Mesothelial cell of epicardium (in vitro differentiated cells): ENCODE measurements at places on chromosomes 2 and 18. TPM values are rescaled to one million over a fixed set of nuclear protein-coding genes. Genes with fewer than 3 reads are reported as not detected.

DNA sequence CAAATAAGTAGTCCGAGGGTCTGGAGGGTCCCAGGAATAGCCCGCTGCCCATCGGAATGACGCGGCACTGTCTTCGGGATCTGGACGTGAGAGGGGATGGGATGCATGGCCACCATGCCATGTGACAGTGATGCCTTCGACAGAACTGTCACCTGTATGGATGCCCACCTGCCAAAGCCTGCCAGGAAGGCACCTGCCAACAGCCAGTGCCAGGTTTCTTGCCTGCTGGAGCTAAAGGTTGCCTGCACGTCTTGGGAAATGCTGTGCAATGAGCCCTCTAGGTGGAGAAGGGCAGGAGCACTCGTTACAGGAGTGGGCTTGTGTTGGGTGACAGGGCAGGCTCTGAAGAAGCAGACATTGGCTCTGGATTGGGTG is 20.5 kb downstream of the GPR35 start:
- peaks cover 68% of the 10 kb centered on the region for H3K27me3 ChIP-seq
- peak; percentile 29 for DNase-seq

- H3K4me3 ChIP-seq, result no peak overlapping the region
- H3K27me3 ChIP-seq, result peaks cover 2% of the 10 kb centered on the region
- DNase-seq, result no peak
- peaks cover 8% of the 10 kb centered on the region for H3K4me1 ChIP-seq
- no peak overlapping the region for H3K27ac ChIP-seq
Observed at GRCh38 chr18:24992491-24992890, 359.5 kb downstream of the ZNF521 start.

- H3K36me3 ChIP-seq, result no peaks in the 10 kb centered on the region
- no peak for DNase-seq
- no peak overlapping the region for H3K27ac ChIP-seq
Observed at GRCh38 chr18:6537475-6537874, 122.8 kb upstream of the L3MBTL4 start.

GRCh38 chr18:27772081-27772480 is 404.8 kb downstream of the CDH2 start:
- H3K27ac ChIP-seq, result no peak overlapping the region
- no peaks in the 10 kb centered on the region for H3K27me3 ChIP-seq
- DNase-seq, result no peak
- no peak overlapping the region for H3K4me3 ChIP-seq

DNA sequence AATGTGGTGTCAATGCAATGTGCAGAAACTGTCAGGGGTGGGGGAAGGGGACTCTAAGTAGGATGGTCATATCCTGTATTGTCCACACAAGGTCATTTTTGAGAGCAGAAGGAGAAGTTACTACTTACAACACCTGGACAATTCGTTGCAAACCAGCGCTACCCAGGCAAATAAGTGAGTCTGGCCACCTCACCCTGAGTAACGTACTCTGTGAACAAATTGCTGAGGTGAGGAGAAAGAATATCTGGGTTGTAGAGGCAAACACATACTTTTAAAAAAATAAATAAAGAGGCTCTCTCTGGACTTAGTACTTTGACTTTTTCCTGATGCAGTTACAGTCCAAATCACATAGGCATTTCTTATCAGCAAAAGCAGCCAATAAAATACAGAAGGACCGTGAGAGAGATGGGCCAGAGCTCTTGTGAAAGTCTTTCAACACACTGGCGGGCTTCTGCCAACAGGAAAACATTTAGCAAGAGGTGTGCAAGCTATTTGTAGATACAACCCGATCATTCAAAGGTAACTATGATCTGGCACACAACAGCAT is 268.2 kb upstream of the ID2 start:
- no peak for DNase-seq
- peaks cover 30% of the 10 kb centered on the region for H3K4me1 ChIP-seq
- no peak overlapping the region for H3K4me3 ChIP-seq
- no peaks in the 10 kb centered on the region for H3K27me3 ChIP-seq

DNA sequence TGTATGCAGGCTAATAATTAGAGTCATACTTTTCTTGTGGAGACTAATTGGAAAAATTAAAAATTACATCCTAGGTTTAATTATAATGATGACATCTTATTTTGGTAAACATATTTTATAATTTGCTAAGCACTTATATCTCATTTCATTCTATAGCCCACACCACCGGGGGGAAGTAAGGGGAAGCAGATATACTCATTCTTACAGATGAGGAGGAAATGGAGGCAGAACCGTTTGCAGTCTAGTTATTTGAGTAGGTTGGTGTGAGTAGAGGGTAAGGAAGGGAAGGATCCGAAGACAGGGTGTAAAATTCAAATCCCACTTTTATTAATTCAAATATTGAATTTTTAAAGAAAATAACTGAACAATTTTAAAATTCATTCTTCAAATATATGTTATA is 3.7 kb downstream of the ITGAV start:
- no peaks in the 10 kb centered on the region for H3K27me3 ChIP-seq
- no peak for DNase-seq

DNA sequence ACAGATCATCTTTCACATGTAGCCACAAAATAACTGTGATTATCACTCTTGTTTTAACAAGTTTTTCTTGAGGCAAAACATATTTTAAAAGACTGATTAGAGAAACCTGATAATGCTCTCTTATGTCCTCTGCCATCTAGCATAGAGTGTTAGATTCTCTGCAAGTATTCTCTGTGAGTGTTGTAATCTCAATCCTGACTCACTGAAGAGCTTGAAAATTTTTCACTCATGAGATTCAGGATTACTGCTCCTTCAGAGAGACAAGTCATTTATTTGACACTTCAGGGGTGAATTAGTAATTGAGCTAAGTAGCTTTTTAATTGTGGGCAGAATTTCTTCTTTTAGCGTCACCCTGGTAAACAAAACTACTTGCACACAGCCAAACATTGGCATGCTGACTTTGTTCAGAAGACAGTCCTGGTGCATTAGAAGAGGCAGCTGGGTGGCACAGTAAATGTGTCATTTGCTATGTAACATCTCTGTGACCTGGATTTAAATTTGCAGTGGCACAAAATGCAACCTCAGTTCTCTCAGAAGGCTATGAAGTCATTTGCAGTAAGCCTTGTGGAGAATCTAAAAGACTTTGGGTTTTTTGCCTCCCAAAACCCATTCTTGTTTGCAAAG is 172.9 kb downstream of the LRP1B start:
- no peak for DNase-seq
- H3K4me1 ChIP-seq, result peaks cover 5% of the 10 kb centered on the region
- no peak overlapping the region for H3K27ac ChIP-seq
- no peaks in the 10 kb centered on the region for H3K36me3 ChIP-seq

DNA sequence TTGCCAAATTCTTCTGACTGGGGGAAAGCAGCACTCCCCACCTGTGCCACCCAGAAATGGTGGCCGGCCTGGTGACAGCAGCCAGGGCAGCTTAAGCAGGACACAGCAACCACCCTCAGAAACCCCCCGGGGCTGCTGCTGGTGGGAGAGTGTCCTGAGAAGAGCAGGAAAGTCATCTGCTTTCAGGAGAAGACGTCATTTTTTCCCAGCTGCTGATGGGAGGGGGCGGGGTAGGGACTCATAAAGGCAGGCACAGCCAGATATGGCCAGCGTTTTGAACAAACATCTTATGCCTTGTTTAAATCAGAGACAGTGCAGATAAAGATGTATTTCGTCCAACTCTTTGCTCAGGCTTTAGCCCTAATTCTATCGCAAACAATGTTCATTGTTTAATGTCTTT is 139.5 kb downstream of the LRRC30 start:
- H3K36me3 ChIP-seq, result no peaks in the 10 kb centered on the region
- H3K4me1 ChIP-seq, result peaks cover 21% of the 10 kb centered on the region
- H3K4me3 ChIP-seq, result no peak overlapping the region
- peak overlapping the region; percentile 79 for H3K27ac ChIP-seq
- no peak for DNase-seq
- H3K27me3 ChIP-seq, result peaks cover 3% of the 10 kb centered on the region

GRCh38 chr2:95719473-95720060 is 127.8 kb downstream of the TRIM43 start:
- no peak for DNase-seq
- H3K36me3 ChIP-seq, result no peaks in the 10 kb centered on the region
- no peak overlapping the region for H3K4me3 ChIP-seq
- H3K27me3 ChIP-seq, result peaks cover 13% of the 10 kb centered on the region
- H3K27ac ChIP-seq, result no peak overlapping the region
- no peaks in the 10 kb centered on the region for H3K4me1 ChIP-seq

GRCh38 chr2:189260361-189260814 is 80.8 kb upstream of the COL5A2 start:
- DNase-seq, result no peak
- H3K27me3 ChIP-seq, result no peaks in the 10 kb centered on the region
- H3K36me3 ChIP-seq, result peaks cover 8% of the 10 kb centered on the region
- H3K27ac ChIP-seq, result no peak overlapping the region
- H3K4me1 ChIP-seq, result no peaks in the 10 kb centered on the region
- no peak overlapping the region for H3K4me3 ChIP-seq

DNA sequence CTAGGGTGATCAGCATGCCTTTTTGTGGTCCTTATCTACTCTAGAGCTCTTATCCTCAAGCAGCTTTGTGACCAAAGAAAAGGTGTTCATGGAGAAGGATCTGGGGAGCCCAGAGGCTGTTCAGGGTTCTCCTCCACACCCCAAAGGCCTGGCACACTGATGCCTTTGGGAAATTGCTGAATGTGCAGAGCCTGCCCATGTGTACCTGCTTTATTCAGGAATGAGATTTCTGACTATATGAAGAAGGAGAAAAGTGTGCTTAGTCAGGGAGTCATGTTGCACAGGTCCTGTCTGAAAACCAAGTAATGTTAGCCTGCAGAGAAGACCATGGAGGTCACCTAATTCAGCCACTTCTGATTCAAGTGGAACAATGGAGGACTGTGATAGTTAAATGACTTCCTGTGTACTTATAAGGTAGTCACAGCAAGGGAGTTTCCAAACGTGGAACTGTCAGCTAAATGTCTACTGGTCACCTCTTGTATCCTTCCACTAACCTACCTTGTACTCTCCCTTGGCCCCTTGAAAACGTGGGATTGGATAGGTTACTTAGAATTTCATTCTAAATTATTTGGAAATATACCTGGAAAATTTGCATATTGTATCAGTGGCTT is 81.3 kb downstream of the LIMS1 start:
- H3K36me3 ChIP-seq, result no peaks in the 10 kb centered on the region
- H3K4me3 ChIP-seq, result no peak overlapping the region
- no peak for DNase-seq
- no peaks in the 10 kb centered on the region for H3K27me3 ChIP-seq
- peaks cover 73% of the 10 kb centered on the region for H3K4me1 ChIP-seq
- H3K27ac ChIP-seq, result no peak overlapping the region

- peaks cover 11% of the 10 kb centered on the region for H3K36me3 ChIP-seq
- H3K4me1 ChIP-seq, result peaks cover 26% of the 10 kb centered on the region
- no peaks in the 10 kb centered on the region for H3K27me3 ChIP-seq
- H3K27ac ChIP-seq, result no peak overlapping the region
- H3K4me3 ChIP-seq, result no peak overlapping the region
- no peak for DNase-seq
Observed at GRCh38 chr2:131115752-131116151, 10.6 kb downstream of the PLEKHB2 start.

DNA sequence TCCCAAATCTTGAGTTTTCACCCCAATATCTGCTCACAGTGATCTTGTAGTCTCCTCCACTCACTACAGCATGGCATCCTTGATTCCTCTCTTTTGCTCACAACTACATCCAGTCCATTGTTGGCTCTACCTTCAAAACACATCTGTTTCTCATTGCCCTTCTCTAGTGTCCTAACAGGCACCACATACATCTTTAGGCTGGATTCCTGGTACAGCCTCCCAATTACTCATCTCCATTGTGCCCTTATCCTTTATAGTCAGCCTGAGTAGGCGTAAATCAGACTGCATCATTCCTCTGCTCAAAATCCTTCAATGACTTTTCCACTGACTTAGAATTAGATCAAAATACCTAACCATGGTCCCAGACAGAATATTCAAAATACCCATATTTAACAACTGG is 10.7 kb upstream of the TAF1B start:
- no peak overlapping the region for H3K27ac ChIP-seq
- peaks cover 41% of the 10 kb centered on the region for H3K4me1 ChIP-seq
- no peaks in the 10 kb centered on the region for H3K27me3 ChIP-seq
- no peak for DNase-seq

SERPINB10 gene
- not detected in 3 replicates for total RNA-seq

DLGAP1 gene
- 4.6 to 5.1 TPM (median 4.9 TPM) in 3 replicates for total RNA-seq

NTSR2 gene
- not detected in 3 replicates for total RNA-seq

RNF125 gene
- 0.63 to 0.82 TPM (median 0.74 TPM) in 3 replicates for total RNA-seq

STON1 gene
- total RNA-seq, result 35.0 to 36.5 TPM (median 35.8 TPM) in 3 replicates
